ENCODE measurements at places on chromosomes 3 and 15.

GRCh38 chr15:95013381-95013780, 782.0 kb downstream of the MCTP2 start:
- no peak for DNase-seq

- no peak for DNase-seq
Observed at GRCh38 chr15:70036585-70037291, 61.0 kb downstream of the TLE3 start.

GRCh38 chr15:90062973-90063769, 39.1 kb downstream of the IDH2 start:
- no peak for DNase-seq

GRCh38 chr3:9826815-9827573, 16.8 kb downstream of the RPUSD3 start:
- no peak for DNase-seq

GRCh38 chr3:126612479-126613205, 42.3 kb downstream of the TXNRD3 start:
- DNase-seq = no peak

DNA sequence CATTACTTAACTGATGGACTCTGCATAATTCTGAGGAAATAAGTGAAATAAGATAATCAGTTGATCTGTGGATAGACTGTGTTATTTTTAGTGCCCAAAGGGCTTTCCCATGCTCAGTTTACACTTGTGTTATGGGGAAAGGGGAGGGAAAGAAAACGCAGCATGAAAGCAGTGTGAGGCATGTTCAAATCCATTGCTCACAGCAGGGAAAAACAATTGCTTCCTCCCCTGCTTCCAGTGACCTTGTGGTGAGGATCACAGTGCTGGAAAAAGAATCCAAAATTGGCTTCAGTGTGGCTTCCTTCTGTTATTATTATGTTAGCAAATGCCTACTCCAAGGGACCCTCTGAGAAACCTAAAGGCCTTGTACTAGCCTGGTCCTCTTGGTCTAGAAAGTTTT, 285.1 kb upstream of the CDIN1 start:
- DNase-seq = no peak

DNA sequence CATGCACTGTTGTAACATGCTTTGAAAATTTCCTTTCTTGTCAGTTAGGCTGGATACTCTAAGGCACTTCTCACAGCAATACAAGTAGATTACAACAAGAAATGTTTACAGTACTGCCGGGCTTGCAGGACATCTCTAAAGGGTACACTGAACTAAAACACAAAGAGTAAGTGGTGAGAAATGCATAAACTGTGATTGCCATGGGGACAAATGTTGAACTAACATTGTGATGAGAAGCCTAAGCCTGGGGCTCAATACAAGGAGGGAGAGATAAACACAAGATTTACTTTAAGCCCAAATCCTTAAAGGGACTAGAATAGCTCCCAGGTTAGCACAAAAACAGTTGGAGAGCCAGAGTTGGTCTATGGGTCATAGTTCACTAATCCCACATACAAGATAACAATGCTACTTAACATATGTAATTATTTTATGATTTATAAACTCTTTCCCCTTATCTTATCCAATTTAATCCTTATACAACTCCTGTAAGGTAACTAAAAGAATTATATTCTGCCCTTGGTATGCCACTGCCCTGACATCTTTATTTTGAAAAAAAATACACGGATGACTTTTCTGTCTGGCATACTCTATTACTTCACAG, 126.9 kb downstream of the THRB start:
- no peak for DNase-seq

- DNase-seq = no peak
Observed at GRCh38 chr3:38227989-38228388, 37.6 kb upstream of the SLC22A13 start.

DNA sequence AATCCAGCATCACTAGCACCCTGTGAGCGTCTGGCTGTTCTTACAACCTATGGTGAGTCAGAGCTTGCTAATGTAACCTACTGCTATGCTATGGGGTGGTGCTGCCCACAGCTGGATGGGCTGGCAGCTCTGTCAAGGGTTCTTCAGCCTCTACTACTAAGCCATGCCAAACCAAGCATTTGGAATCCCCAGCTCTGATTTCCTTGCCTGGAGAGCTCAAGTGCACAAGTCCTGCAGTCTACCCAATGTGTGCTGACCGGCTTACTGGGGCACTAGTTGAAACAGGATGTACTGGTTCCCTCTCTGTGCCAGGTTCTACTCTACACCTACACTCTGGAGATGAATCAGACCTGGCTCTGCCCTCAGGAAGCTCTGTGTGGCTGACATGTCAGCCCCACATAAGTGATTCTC, 4.2 kb downstream of the TEX264 start:
- DNase-seq = no peak
